ENCODE measurements at places on chromosomes 1 and 21.

DNA sequence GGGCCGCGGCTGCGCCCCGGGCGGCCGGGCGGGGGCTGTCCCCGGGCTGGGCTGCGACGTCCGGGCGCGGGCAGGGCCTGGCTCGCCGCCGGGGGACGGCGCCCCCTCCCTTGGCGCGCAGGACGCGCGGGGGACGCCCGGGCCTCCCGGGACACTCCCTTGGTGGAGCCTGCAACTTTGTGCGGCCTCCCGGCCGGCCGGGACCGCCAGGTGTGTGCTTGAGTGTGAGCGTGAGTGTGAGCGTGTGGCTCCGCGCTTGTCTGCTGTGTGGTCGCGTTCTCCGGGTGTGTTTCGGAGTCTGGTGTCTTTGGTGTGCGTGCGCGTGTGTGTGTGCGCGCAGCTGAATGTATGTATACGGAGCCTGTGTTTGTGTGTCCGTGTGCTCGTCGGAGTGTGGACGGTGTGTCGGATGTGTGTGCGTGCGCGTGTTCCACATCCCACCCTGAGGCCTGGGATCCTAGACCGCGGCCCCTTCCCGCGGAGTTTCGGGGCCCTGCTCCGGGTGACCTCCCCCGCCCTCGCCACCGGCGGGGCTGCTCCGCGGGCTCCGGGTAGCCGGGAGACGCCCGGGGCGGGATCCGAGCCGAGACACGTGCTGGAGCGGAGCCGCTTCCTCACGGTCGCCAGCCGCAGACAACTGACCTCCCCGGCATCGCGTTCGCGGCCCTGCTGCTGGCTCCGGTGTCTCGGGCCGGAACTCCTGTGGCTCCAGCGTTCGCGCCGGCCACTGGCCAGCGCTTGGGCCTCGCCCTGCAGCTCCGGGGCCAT, 1.7 kb downstream of the PTPRU start:
- DNase-seq = no peak

DNA sequence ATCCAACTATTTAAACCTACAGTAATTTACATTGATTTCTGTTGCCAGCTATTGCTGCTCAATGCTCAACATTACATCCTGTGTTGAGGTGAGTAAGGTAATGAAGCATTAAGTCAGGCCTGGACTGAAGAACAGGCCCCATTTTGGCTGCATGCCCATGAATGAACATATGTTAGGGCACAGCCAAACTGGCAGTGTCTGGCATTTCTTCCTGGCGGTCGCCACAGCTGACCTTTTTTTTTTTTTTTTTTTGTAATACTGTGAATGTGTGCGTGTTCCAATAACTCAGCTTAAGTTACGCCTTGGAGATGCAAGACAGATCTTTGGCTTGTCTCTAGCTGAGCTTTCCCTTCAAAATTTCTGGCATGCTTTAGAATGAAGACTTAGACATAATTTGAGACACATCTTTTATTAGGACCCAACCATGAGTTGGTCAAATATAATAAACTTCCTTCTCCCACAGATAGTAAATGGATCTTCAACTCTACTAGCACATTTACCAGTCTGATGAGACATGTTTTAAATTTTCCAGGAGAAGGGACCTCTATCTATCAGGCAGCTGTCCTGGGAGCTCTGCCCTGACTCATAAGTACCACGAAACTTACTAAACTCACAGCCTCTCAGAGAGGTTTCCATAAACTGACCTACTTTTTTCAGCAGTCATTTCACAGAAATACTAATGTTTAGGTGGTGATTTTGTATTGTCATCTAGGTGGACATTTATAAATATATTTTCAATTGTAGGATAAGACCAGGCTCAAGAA, 341.1 kb upstream of the RUNX1 start:
- no peak for DNase-seq

DNA sequence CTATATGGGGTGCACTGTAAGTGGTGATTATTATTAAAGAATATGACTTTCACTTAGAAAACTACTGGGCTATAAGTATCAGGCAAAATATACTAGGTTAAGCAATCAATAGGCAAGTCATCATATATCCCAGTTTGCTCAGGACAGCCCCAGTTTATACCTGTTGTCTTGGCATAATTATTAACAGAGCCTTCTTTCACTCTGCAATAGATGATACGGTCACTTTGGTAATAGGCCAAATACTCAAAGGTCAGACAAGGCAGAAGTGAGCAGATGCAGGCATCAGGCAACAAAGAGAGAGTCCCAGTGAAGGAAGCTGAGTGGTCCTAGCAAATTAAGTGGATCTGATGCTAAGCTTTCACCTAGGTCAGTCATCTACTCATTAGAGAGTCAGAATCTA, 599.9 kb downstream of the LMO4 start:
- no peak for DNase-seq

DNA sequence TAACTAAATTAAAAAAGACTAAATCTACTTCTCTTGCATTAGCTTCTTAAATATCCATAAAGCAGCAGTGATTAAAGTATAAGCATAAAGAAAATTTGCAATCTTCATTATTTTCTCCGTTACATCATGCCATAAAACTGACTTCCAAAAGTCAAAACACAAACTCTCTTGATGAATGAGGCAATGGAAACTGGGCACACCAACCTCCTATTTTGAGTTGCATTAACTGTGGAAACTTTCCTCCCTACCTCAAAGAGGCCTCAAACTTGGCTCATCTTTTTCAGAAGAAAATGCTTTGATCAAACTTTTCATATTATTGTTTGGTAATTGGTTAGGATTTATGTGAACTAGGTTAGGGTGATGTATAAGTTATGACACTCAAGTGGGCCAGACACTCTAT, 4.1 kb upstream of the BTG3 start:
- DNase-seq = no peak

GRCh38 chr1:38693031-38693430, 166.5 kb downstream of the RRAGC start:
- no peak for DNase-seq

DNA sequence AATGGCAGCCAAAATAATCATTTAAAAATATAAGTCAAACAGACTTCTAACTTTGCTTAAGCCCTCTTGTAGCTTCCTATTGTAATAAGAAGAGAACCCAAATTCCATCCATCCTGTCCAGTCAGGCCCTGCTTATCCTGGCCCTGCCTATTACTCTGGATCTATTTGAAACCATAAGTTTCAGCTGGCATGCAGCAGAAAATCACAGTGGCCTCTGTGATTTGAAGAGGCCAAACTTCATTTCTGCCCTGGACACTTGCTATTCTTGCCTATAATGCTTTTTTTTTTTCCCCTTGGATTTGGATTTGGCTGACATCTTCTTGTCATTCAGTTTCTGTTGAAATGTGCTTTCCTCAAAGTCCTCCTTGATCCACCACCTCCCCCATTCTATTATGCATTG, 642.8 kb downstream of the USP25 start:
- DNase-seq = no peak
